ENCODE measurements at places on chromosomes 7 and 10. TPM values are rescaled to one million over a fixed set of nuclear protein-coding genes. Genes with fewer than 3 reads are reported as not detected.

The DOCK4 gene
- total RNA-seq: 12.7 TPM

The GARS1 gene
- 20.6 TPM for total RNA-seq

The CALML5 gene
- not detected for total RNA-seq

The PMPCB gene
- total RNA-seq: 20.6 TPM

DNA sequence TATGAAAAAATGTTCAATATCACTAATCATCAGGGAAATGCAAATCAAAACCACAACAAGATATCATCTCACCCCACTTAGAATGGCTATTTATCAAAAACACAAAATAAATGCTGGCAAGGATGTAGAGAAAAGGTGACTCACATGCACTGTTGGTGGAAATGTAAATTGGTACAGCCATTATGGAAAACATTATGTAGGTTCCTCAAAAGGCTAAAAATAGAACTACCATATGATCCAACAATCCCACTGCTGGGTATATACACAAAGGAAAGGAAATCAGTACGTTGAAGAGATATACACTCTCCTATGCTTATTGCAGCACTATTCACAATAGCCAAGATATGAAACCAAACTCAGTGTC lies 50.2 kb downstream of the CDK1 start:
- no peak for DNase-seq

GRCh38 chr10:44393051-44393630 lies 8.2 kb upstream of the CXCL12 start:
- DNase-seq: peak; percentile 44

DNA sequence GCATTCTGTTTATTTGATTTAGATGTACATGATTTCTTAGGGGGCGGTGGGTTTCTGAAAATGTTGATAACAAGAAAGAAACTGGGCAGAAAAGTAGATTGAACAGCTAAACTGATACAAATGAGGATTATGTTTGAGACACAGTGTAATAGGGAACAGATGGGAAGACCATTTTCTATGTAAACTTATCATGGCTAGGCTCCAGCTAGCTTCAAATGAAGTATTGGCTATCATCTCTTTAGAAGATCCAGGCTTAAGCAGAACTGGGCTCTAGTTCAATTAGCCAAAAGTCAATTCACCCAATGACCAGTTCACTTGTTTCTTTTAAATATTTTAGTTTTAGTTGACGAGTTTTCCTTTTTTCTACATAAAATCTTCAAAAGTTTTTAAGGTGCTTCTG lies 639.5 kb downstream of the ANKRD7 start:
- DNase-seq: no peak
